ENCODE measurements at places on chromosomes 12 and 14.

GRCh38 chr14:52891800-52892199, 59.0 kb downstream of the FERMT2 start:
- DNase-seq = no peak

DNA sequence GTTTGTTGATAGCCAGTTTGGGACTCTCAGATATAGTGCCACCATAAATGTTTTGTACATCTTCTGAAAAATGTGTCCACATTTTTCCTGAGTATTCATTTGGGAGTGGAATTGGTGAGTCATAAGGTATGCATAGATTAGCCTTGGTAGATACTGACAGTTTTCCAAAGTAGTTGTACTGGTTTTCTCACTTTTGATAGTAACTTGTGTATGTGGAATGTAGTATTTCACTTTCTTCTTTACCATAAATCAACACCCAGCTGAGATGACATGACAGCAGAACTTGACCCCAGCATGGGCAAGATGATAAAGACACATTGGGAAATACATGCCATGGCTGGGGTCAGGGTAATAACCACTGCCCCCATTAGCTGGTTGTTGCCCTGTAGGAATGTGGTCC, 5.4 kb downstream of the FBXW8 start:
- DNase-seq = peak; percentile 50

DNA sequence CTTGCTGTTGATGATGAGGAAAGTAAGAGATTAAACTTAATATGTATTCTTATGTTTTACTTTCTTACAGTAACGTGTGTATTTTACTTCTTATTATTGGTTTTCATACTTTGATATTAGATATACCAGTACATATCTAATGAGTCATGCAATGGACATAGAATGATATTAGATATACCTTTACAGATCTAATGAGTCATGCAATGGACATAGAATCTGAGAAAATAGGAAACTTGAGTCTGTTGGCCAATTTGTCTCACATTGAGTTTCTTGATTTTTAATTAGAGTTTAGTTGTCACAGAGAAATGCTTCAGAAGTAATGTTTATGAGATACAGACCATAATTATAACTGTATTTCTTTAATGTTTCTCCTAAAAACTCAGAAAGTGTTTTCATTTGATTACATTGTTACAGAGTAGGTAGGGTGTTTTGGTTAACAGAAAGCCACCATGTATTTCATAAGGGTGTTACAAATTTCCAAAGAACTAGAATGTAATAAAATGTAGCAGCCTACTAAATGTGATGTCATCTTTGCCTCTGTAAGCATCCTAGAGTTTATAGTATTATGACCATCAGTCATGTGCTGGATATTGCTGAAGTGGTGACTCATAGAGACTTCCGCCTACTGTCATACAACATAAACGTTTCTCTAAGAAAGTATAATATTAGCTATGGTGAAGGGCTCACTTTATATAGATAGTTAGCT, 3.0 kb downstream of the GAS2L3 start:
- peak; percentile 93 for DNase-seq

DNA sequence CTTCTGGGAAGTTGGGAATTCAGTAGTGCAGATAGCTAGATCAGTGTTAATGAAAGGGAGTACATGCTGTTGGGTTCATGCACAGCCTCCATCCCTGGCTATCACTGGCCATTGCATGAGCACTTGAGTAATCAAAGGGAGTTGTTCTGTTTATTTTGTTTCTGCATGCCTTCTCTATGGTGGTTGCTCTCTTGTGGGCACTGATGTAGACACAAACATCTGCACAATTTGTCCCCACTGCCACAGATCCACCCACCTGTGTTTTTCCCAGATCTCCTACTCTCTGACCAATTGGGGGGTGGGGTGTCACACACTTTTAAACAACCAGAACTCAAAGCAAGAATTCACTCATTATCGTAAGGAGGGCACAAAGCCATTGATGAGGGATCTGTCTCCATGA, 89.7 kb upstream of the DHRS4 start:
- DNase-seq = no peak

DNA sequence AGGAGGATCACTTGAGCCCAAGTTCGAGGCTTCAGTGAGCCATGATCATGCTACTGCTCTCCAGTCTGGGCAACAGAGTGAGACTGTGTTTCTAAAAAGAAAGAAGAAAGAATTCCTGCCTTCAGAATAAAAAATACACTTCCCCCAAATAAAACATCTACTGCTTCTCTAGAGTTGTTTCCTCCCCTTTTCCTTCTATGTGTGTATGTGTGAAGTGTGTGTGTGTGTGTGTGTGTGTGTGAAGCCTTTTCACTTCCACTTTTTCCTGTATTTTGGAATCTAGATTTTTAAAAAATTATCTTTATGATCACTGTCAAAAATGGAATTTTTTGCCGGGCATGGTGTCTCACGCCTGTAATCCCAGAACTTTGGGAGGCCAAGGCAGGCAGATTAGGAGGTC, 12.6 kb upstream of the SNX6 start:
- DNase-seq = no peak

DNA sequence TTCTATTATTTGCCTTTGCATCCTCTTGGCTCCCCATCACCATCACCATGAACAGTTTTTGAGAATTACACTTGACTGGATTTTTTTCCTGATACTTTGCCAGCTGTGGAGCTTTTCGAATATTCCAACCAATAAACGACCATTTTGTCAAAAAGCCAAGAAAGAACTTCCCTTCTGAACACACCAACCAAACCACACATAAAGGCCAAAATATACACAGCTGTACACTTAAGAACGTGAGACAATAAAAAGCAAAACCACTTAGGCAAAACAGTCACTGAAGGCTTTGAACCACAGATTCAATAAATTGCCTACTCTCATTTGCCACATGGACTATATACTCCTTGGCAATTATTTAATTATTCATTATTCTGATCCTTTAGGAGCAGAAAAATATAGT, 1.1 kb downstream of the C14orf93 start:
- DNase-seq = no peak

GRCh38 chr14:96688629-96689028, 108.6 kb upstream of the VRK1 start:
- no peak for DNase-seq

GRCh38 chr12:19227190-19227879, 97.8 kb downstream of the PLEKHA5 start:
- DNase-seq = peak; percentile 42

DNA sequence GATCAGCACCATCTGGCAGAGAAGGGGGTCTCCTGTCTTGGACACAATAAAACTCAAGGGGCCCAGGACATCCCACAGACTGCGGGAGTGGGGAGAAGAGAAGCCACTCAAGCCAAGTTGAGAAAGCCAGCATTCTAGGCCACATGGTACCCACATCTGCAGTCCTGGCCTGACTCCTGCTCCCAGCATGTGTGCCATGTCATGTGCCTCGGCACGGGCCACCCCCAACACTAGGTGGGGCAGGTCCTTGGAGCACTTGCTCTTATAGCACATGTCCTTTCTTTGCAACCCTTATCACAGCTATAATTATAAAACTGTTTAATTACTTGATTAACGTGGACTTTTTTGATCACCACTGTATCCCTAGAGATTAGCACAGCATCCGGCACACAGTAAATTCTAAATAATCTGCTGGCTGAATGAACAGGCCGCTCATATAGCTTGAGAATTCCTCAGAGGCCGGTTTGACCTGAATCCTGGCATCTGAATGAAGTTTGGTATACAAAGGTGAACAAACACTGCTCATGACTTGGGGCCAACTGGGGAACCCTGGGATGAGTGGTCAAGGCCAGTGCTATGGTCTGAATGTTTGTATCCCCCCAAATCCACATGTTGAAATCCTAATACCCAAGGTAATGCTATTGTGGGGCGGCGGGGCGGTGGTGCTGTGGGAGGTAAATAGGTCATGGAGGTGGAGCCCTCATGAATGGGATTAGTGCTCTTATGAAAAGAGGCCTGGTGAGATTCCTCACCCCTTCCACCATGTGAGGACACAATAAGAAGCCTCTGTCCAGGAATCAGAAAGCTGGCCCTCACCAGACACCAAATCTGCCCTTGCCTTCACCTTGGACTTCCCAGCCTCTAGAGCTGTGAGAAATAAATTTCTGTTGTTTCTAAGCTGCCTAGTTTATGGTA, 6.6 kb downstream of the NCKAP5L start:
- no peak for DNase-seq

- peak; percentile 28 for DNase-seq
These were observed 64.2 kb downstream of the MBIP start for GRCh38 chr14:36256126-36256801.

DNA sequence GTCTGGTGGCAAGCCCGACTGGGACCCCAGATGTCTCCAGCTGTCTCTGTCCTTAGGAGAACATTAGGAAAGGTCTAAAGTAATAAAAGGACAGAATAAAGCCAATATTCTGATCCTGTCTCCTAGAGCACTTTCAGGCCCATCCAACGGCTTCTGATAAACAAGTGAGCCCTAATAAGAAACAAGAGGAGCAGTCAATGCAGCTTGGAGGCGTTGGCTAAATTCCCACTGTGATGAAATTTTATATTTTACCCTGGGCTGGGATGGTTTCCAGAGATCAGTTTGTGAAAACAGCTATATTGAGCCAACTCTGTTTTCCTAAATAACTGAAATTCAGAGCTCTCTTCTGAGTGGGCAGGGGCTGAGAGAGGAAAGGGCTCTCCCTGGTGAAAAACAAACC, 55.5 kb upstream of the SRRM4 start:
- no peak for DNase-seq

GRCh38 chr14:64844272-64844671, 35.4 kb downstream of the SPTB start:
- no peak for DNase-seq

DNA sequence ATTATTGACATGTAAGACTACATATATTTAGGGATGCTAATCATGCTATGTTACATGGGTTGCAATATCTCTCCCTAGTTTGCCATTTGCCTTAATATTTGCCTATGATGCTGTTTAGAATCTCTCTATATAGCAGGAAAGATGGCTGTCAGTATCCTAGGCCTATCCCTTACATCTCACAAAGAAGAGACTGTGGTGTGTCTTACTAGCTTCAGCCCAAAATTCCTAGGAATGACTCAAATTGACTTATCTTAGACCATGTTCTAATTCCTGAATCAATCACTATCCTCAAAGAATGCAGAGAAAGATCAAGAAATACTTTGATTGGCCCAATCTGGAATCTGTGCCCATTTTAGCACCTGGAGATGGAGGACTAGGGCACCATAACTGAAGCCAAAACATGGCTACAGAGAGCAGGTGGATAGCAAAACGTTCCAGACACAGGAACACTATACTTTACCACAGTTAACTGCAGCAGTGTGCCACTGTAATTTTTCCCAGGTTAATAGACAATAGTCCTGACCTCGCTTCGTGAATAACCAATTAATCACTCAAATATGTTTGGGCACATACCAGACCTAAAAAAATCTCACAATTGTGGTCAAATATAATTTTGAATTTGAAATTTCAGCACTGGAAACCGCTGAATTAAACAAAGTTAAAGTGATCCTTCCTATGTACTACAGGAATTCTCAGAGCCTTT, 32.7 kb upstream of the GLIPR1 start:
- DNase-seq = no peak

GRCh38 chr14:67515386-67516079, 17.6 kb upstream of the PLEKHH1 start:
- DNase-seq = no peak

DNA sequence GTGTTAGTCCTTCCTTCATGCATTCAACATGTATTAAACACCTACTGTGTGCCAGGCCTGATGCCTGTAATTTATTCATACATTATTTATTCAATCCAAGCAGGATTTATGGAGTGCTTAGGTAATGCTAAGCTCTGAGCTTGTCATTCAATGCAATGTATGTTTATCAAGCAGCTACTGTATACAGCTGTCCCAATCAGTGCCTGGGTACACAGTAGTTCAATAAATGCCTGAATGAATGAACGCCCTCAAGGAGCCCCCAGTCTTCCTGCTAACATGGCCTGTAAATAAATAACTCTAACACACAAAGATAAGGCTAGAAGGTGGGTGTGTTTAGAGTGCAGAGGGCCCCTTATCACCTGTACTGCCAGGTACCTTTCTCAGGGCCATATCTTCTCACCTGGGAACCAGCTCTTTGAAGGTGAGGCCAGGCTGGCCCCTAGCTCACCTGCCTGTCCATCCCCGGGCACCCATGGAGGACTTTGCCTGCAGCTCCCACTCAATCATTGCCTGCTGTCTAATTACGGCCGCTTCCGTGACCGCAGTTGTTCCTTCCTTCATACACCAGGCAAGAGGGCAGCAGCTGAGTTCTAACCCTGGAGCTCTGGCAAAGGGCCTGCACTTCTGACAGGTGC, 20.0 kb upstream of the KDM2B start:
- DNase-seq = no peak

- no peak for DNase-seq
These were observed 4.3 kb downstream of the TTC6 start for GRCh38 chr14:37599507-37600368.

- peak; percentile 76 for DNase-seq
These were observed 409.2 kb downstream of the IPO8 start for GRCh38 chr12:30286345-30286926.

- peak; percentile 44 for DNase-seq
These were observed 209.6 kb upstream of the KRR1 start for GRCh38 chr12:75720812-75721641.

- DNase-seq = no peak
These were observed 20.0 kb upstream of the STAC3 start for GRCh38 chr12:57270966-57271470.

DNA sequence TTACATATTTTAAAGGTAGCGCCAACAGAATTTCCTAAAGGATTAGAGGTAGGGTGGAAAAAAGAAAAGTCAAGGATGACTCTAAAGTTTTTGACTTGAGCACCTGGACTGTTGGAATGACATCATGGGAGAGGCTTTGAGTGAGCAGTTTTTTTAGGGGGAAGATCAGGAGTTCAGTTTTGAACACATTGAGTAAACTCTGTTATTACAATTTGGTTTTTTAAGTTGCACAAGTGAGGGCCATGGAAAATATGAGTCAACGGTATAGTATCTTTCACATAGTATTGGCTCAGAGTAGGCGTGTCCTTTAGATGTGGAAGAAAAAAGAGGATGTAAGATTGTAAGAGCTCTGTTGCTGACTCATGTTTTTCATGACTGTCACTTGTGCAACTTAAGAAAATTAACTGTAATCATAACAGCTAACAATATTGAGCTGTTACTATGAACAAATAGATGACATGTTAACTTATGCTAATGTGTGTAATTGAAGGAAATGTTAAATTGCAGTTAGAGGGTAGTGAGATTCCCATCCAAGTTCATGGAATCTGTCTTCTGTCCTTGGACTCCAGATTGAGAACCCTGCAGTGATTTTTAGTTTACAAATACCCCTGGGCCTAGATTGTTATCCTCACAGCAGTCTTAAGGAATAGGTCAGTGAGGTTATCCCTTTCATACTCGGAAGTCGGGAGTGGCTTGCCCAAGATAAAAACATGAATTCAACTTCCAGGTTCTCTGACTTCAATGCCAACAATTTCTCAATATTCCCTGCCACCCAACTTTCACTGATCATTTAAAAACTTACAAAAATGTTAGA, 48.2 kb upstream of the ATP2B1 start:
- DNase-seq = peak; percentile 100

- DNase-seq = no peak
These were observed 483.0 kb upstream of the CCDC196 start for GRCh38 chr14:66003082-66003730.

- no peak for DNase-seq
These were observed 55.8 kb downstream of the NUMB start for GRCh38 chr14:73402579-73402978.
